ENCODE measurements at places on chromosomes 5 and 9.

- no peak for DNase-seq
Measured at GRCh38 chr5:6937677-6938076, 224.4 kb downstream of the TENT4A start.

GRCh38 chr5:119016125-119016774 is 27.9 kb upstream of the DTWD2 start:
- no peak for DNase-seq

DNA sequence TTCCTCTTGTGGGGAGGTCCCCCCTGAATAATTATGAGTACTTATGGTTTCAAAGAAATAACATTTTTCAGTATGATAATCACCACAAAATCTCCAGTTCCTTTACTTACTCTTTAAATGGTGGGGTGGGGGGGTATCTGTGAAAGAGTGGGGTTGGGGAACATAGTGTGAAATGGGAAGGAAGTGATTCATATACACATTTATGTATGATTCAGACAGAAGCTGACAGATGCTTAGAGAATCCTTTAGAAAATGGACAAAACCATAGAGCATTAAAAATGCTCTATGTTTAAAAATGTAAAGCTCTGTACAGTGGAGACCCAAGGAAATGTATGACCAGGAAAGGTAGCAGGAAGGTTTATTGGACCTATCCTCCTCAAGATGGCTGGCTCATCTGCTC is 267.5 kb upstream of the GRIA1 start:
- no peak for DNase-seq

DNA sequence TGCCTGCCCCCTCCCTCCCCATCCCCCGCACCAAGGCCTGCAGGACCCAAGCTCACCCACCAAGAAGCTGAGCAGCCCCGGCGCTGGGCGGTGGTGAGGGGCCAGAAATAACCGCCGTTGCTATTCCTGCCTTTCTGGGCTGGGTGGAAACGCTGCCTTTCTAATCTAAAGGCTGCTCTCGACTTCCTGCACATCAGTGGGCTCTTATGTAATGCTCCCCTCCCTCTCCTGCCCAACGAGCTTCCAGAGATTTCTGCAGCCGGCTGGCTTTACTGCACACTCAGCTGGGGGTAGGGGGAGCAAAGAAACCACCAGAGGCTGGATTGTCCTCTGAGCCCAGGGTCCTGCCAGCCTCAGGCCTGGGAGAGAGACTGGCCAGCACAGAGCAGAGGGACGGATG is 6.9 kb upstream of the EGR1 start:
- DNase-seq, result no peak

Data from AG08395 (cell line).